ENCODE measurements at places on chromosomes 11 and 22.

DNA sequence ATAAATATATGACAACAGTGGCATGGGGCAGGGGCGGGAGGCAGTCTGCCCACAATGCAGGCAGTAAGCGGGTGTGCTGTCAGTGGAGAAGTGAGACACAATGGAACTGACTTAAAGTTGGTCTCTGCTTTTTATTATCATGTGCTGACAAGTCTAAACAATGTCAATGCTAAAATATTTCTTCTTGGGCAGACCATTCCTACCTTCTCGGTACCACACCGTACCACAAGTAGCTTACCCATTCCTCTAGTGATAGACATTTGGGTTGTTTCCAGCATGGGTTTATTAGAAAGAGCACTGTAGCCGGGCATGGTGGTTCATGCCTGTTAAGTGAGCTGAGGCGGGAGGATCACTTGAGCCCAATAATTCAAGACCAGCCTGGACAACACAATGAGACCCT, 2.6 kb upstream of the CHADL start:
- no peak for DNase-seq

DNA sequence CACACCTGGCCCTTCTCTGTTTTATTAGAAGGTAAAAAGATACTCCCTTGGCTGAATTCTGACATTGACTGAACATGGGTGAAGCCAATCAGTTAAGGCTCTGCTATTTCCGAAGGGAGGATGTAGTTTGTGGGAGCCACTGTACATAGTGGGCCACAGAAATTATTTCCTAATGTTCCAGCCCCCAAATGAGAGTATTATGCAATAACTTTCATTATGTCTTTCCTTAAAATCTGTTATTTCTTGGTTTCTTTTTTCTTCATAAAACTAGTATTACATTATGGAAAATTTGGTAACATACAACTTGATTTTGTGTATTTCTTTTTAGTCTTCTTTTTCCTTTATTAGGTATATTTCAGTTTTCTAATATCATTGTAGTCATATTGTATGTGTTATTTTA, 51.9 kb upstream of the EP300 start:
- no peak for DNase-seq

DNA sequence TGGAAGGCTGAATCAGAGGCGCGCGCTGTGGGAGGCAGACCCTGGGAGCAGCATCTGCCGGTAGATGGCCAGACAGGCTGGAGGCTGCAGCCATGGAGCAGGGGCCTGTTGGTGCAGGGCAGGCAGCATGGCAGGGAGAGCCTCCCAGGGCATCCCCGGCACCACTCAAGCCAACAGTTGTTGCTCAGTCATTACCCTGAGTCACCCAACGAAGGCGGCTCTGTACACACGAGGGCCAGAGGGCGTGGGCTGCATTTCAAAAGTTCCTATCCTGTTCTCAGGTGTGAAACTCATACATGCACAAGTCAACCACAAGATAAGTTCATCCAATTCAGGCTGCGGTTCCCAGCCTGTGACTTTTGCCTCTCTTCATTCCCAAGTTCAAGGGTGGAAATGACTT, 2.6 kb downstream of the ANO1 start:
- no peak for DNase-seq

- DNase-seq = no peak
Measured at GRCh38 chr11:73965076-73965763, 14.4 kb downstream of the DNAJB13 start.

- DNase-seq = no peak
Measured at GRCh38 chr11:121967131-121967704, 148.8 kb downstream of the BLID start.

DNA sequence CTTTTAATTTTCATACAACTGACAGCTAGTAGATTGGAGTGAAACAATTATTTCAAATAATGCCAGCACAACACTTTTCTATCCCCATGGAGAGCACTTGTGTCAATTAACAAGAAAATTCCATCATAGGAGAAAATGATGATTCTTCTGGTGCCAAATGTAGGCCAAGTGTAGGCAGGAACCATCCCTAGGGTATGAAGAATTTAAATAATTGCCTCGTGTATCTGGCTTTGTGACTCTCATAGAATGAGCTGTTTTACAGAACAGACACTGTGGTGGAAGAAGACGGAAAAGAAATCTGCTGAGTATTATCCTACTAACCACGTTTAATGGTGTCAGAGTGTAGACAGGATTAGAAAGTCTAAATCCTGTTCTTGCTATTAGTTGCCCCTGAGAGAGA, 1542.2 kb downstream of the LRRC4C start:
- DNase-seq = no peak

DNA sequence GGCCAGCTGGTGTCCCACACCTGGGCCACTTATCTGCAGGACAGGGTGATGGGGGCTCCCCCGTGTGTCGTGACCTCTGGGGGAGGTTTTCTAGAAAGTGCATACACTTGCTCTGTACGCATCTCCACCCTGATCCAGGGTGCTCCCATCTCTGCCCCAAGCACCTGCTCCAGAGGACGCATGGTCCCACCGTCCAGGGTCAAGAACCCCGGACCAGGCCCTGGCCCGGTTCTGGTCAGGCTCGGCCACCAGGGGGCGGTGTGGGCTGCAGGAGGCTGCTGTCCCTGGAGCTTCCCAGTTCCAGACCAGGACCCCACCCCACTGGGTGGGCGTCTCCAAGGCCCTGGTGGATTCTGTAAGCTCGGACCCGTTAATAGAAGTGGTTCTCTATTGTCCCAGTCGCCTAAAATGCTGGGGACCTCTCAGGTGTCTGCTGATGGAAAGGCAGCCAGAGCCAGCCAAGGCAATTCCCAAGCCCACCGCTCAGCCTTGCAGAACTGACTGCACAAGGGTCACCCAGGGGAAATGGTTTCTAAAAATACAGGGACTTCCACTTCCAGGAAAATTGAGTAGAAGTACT, 34.7 kb upstream of the SEPTIN5 start:
- DNase-seq = no peak

- DNase-seq = no peak
Measured at GRCh38 chr22:37552524-37553163, 7.6 kb upstream of the CDC42EP1 start.

DNA sequence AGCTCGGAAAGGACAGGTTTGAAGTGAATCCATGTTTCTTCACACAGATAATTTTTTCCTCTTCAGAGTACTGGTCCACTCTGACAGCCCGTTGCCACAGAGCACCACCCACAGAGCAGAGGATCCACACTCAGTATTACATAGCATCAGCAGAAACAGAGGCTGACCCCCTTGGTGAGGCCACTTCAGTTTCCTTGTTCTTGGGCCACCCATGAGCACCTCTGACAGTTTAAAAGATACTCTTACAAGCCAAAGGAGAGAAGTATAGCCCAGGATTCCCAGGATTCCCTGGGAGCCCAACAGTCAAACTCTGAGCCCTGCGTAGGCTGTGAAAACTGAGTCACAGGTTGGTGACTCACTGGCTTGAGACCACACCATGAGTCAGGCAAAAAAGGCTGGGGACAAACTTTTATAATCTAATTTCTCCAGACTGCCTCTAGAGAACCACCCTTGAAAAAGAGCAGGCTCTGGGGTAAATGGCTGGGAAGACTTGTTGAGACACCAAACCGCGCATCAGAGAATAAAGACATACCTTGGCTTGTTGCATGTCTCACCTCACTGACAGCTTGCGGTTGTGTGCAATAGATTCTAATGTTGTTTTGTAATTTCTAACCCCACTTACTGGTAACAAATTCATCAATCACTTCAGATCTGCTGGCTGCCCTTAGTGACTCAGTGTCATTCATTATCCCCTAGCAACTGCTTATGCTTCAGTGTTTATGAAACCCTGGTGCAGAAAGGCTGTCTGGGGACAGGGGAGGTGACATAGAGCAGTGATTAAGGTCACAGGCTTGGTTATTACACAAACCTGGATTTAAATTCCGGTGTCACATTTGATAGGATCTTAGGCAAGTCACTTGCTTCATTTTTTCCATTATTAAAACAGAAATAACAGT, 56.9 kb upstream of the PRSS23 start:
- DNase-seq = no peak

DNA sequence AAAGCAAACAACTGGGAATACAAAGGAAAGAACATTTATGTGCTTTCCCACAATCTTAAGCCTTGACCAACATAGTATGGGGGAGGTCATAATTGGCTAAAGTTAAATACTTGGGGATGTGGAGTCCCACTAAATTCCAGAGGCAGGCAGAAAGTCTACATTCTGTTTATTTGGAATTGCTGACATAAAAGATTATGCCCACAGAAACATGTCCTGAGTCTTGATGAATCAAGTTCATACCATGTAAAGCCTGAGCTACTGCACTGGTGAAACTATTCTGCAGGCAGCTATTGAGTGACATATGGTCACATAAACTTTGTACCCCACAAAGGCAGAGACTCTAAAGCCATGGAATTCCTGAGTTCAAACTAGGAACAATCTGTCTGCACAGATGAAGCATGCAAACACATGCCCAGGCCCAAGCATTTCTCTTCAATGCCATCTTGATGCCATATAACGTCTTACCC, 69.9 kb upstream of the CHRM4 start:
- no peak for DNase-seq

GRCh38 chr11:86787018-86787536, 13.3 kb upstream of the PRSS23 start:
- DNase-seq = no peak

GRCh38 chr11:117394221-117394925, 66.7 kb downstream of the CEP164 start:
- DNase-seq = no peak

DNA sequence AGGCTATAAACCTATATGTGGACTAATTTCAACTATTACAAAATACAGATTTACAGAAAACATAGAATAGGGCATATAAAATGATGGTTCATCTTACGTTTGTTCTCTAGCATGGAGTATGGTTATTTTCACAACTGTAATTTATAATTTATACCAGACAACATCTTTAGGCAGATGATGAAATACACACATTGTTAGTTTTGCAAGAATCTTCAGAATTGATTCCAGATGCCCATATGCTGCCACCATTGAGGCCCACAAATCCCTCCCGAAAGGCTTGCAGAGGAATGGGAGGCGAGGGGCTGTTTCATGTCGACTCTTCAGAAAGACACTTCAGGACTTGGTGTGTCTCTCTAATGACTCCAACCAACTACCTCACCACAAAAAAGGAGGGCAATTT, 6.2 kb downstream of the PTPN5 start:
- no peak for DNase-seq

GRCh38 chr11:13486926-13487660, 8.7 kb downstream of the PTH start:
- DNase-seq = no peak

- DNase-seq = no peak
Measured at GRCh38 chr11:33529461-33529860, 171.2 kb downstream of the C11orf91 start.

DNA sequence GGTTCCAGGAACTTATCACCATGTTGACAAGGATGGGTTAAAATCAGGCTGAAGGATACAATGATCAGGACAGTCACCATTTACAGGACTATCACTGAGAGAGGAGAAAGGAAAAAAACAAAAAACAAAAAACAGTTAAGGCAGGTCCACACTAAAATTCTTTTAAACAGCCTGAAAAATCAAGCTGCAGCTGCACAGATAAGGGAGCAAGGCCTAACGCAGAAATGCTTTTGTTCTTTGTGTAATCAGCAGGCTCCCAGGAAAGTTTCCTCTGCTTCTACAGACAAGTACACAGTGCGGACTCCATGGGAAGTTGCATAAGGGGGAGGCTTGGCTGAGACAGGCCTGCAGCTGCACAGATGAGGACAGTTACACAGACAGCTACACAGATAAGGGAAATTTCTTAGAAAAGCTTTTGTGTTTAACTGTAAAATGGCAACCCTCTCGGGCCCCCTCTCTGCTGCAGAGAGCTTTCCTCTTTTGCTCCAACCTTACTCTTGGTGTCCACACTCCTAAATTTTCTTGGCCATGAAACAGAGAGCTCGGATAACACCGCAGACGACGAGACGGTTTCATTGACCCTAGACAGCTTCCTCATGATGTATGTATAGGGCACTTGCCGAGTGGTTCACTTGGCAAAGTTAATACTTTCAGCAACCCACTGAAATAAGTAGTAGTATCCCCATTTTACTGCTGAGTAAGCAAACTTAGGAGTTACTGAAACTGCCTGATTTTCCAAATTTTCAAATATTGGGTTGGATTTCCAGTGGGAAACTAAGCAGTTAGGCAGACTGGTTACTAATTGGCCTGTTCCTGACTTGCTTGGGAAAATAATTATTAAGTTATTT, 45.5 kb downstream of the PIWIL3 start:
- DNase-seq = no peak

All from NCI-H526 treated with DMSO at 0.1 percent for 48 hours (cell line).